ENCODE measurements at places on chromosomes 1 and 21. TPM values are rescaled to one million over a fixed set of nuclear protein-coding genes. Genes with fewer than 3 reads are reported as not detected.

The NUDT17 gene
- total RNA-seq = 3.0 TPM

The CYP4X1 gene
- 0.17 TPM for total RNA-seq

The OR2T35 gene
- total RNA-seq = not detected

The RNPEP gene
- total RNA-seq = 122 TPM

The SPRR3 gene
- not detected for total RNA-seq
